Occipital lobe (tissue), 3 donors: ENCODE measurements at places on chromosomes 16 and 17. TPM values are rescaled to one million over a fixed set of nuclear protein-coding genes. Genes with fewer than 3 reads are reported as not detected.

DNA sequence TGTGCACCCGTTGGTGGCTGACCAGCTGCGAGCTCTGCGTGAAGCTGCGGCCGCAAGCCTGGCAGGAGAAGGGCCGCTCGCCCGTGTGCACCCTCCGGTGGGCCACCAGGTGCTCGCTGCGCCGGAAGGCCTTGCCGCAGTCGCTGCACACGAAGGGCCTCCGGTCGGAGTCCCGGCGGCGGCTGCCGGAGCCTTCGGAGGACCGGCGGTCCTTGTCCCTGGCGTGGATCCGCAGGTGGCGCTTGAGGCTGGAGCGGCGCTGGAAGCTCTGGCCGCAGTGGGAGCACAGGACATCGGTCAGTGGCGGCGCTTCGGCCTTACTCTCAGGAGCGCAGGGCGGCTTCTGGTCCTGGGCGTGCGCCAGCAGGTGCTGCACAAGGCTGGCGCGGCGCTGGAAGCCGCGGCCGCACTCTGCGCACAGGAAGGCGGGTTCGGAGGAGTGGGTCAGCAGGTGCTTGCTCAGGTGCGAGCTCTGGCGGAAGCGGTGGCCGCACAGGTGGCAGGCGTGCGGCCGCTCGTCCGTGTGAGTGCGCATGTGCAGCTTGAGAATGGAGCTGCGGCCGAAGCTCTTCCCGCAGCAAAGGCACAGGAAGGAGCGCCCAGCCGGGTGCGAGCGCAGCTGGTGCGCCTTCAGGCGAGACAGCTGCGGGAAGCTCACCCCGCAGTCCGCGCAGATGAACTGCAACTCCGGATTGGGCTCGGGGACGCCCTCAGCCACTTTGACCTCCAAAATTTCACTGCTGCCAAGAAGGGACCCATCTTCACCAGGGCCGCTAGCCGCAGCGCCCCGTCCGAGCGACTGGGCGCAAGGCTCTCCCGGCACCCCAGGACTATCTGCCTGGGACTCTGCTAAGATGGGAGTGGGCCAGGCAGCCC lies 9.1 kb downstream of the ZSCAN10 start:
- DNase-seq = no peak

- DNase-seq = no peak
Measured at GRCh38 chr16:67104845-67105244, 4.9 kb upstream of the PHAF1 start.

- no peak for DNase-seq
Measured at GRCh38 chr17:59764292-59764741, 56.9 kb downstream of the VMP1 start.

DNA sequence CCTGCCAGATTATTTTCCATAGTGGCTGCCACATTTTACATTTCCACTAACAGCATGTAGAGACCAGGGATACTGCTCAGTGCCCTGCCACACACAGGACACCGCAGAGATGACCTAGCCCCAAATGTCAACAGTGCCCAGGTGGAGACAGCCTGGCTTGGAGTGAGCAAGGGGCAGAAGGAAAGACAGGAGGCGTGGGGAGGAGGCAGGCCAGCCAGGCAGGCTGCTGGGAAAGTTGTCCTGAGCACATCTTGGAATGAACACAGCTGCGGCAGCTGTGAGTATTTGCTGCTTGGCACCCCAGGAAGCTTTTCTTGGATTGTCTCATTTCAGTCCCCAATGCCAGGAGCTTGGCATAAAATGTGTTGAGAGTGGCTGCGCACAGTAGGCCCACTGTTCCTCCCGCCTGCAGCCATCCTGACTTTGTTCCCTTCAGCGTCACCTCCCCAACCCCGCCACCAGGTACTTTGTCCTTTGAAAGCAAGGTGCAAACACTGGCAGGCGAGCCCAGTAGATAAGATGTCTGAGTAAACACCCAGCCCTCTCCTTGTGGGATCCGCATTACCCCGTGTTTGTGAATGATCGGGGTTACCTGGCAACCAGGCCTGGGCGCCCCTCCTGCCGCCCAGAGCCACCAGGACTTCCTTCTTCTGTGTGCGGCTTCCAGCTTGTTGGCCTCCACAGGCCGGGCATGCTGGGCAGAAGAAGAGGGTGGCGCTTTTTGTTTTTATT lies 114.0 kb downstream of the CMIP start:
- no peak for DNase-seq

DNA sequence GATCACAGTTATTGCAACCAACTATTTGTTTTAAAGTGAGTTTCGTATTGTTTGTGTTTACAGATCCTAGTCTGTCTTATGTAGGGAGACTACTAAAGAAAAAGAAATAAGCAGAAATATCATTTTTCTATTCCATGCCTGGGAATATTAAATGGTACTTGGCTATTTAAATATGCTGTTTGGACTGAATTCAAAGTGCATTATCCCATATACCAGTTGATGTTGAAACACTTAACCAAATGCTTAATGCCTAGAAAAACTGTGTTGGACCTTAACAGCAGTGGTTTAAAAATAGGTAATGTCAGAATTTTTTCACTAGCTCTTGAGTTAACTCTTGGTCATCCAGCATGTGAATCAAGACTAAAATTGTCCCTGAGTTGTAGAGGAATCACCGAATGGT lies 37.5 kb upstream of the TOM1L1 start:
- DNase-seq = no peak

- peak; percentile 32 for DNase-seq
Measured at GRCh38 chr17:14302431-14303099, 1.7 kb downstream of the HS3ST3B1 start.

- DNase-seq = no peak
Measured at GRCh38 chr16:87457709-87458423, 35.0 kb downstream of the ZCCHC14 start.

GRCh38 chr17:62819511-62820221 lies 11.6 kb upstream of the MARCHF10 start:
- DNase-seq = no peak

DNA sequence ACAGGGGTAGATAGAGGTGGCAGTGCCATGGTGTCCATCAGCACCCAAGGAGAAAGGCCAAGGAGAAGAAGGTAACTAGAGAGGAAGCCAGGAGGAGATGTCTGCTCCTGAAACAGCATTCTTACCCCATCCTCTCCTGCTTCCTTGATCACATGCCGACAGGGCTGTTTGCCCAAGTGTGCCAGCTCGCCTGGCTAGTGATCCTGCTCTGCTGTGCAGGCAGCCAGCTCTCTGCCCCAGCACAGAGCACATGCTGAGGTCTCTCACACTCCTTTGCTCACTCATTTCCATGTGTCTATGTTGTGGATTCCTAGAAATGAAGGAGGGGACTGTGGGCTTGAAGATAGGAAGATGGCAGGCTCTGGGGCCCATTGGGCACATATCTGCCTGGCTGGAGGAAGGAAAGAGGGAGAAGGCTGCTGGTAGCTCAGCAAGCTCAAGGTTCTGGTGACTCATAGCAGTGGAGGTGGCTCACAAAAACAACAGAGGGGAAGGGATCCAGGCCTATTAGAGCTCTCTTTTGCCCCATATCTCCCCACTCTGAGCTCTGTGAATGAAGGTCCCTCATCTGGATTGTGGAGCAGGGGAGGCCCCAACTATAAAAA lies 54.3 kb downstream of the NEUROD2 start:
- no peak for DNase-seq

DNA sequence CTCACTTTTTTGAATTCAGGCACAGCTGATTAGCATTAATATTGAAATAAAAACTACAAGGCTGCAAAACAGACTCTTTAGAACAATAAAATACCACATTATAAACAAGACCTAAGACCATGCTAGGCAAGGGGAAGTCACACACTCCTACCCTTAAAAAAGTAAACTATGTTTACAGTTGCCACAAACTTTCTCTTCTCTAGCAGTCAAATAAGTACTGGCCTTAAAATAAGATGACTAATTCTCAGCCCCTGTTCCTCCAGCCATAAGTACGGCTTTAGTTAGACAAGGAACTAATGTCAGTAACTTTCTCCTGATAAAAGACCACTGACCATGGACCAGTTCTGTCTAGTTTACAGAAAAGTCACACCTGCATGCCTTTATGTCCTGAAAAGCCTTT lies 19.5 kb upstream of the CPHXL start:
- no peak for DNase-seq

- no peak for DNase-seq
Measured at GRCh38 chr16:80158766-80159165, 382.0 kb upstream of the DYNLRB2 start.

- no peak for DNase-seq
Measured at GRCh38 chr16:89565506-89566372, 5.3 kb downstream of the RPL13 start.

DNA sequence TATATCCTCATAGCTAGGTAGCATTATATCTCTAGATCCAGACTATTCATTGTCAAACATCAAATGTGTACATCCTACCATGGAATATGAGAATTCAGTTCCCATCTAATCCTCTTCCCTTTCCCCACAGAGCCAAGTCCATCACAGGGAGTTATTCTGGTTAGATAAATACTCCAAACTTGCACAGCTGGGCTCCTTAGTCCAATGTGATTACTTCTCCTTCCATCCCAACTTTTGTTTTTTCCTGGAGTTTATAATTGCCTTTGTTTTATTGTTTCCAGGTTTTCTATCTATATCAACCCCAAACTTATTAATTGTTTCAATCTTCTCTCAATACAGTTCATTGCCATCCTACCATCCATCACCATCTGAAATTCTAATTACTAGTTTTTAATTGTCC lies 59.9 kb downstream of the MYH11 start:
- no peak for DNase-seq

The ZSCAN10 gene
- not detected for total RNA-seq

The TMEM106A gene
- total RNA-seq = 0.62 TPM

The KRTAP4-5 gene
- not detected for total RNA-seq

The SARM1 gene
- 17.8 TPM for total RNA-seq

The ZNF624 gene
- total RNA-seq = 30.4 TPM

The CDH3 gene
- total RNA-seq = 7.5 TPM
